ENCODE measurements at places on chromosomes 12 and 14.

DNA sequence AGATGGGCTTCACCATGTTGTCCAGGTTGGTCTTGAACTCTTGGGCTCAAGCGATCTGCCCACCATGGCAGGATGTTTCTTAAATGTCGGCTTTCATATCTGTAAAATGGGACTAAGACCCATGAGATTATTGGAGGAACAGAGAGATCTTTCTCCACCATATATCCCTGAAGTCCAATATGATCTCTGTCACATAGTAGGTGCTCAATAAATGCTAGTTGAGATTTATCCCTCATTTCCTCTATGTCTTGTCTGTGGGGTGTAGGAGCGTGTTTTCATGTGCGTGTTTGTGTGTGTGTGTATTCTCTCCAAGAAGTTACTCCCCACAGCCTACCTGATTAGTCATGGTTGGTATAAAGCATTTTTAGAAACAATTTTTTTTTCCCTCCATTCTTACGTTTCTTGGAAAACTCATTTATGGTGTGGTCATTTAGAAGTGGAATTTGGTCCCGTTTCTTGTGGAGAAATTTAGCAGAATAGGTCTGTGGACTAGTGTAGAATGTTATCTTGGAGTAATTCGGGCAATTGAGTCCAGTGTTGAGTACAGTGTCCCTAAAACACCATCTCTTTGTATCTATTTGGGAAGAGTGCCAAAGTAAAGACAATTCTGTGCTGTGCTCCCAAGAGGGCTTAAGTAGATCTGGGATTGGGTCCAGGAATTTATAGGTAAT is 4.3 kb downstream of the STRAP start:
- DNase-seq, result no peak

DNA sequence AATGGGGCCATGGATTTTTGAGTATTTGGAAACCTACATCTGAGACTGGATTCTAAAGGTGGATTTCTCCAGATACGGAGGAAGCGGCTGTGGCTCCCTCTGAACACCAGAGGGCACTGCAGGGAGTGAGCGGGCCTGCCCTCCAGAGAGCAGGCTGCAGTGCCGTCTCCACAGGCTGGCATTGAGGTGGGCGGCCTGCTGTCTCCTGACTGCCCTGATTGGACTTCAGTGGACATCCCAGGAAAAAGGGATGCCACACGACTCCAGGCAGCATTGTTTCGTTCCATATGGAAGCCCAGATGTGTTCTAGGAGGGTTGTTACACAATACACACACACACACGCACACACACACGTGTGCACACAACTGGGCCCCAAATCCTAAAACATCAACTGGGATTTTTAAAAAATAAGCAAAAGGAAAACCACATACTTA is 20.9 kb upstream of the ANO2 start:
- DNase-seq, result no peak

- DNase-seq, result no peak
These were observed 412.8 kb upstream of the TBX3 start for GRCh38 chr12:115096588-115097397.

DNA sequence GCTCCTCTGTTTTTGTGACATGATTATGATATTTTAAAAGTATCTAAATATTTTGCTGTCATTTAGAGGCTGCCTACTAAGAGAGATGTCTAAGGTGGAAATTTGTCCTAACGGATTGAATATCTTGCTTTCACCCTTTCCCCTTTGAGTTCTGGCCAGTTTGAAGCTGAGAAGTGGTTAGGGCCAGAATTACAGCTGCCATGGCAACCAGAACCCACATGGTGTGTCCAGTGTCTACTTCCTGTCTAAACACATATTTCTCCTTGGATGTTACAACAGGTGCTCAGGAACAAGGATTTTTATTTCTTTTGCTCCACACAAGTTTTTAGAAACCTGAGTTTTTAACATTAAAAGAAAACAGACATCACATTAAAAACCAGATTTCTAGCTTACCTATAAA is 335.1 kb upstream of the OR4E1 start:
- DNase-seq, result no peak

DNA sequence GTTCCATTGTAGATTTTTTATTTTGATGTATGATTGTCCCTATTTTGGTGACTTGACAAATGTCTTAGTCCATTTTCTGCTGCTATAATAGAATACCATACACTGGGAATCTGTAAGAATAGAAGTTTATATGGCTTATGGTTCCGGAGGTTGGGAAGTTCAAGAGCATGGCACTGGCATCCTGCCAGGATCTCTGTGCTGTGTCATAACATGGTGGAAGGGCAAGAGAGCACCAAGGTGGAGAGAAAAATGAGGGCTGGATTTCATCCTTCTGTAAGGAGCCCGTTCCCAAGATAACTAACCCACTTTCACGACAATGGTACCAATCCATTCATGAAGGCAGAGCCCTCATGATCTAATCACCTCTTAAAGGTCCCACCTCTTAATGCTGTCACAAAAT is 176.7 kb downstream of the TMEM132D start:
- no peak for DNase-seq

GRCh38 chr12:53744130-53744441 is 7.7 kb downstream of the CISTR start:
- no peak for DNase-seq

GRCh38 chr14:76104802-76105355 is 46.8 kb upstream of the GPATCH2L start:
- no peak for DNase-seq

DNA sequence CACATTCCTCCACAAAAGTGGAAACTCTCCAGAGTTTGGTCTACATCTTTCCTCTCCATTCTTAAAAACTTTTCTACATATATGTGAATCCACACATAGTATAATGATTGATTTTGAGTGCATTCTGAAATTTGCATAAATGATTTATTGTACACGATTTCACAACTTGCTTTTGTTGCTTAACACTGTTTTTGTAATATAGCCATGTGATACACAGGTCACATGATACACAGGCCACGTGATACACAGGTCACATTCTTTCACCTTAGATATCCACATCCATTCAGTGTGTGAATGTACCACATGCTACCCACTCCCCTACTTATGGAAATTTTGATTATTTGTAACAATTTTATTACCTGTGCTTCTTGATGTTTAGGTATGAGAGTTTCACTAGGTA is 319.1 kb downstream of the ZFP36L1 start:
- DNase-seq, result no peak

DNA sequence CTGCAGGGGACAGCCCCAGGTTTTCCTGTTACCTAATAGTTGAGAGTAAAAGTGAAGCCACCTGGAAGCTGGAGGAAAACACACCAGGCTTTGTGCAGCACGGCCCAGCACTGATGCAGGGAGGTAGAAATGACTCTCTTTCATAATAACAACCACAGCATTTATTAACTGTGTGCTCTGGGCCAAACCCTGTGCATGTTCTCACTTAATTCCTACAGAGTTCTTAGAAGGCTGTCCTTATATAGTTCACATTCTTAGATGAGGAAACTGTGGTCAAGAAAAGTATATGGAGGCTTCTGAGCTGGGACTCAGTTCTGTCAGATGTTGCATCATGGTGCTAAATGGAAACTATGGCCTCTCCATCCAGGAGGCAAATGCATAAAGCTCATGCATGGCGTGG is 100.0 kb downstream of the PAPOLA start:
- DNase-seq, result peak; percentile 12

DNA sequence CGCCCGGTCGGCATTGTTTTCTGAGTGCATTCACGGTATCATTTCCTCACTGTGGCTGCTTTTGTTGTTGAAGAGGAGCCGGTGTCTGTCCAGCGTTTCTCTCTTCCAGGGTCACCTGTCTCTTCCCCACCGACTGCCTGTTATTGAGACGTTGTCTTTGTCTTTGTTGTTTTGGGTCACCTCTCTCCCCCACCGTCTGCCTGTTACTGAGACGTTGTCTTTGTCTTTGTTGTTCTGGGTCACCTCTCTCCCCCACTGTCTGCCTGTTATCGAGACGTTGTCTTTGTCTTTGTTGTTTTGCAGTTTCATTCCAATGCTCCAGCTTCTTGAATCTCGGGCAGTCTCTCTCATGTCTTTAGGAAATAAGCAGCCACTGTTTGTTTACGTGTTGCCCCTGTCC is 69.9 kb downstream of the DDX51 start:
- DNase-seq, result no peak

DNA sequence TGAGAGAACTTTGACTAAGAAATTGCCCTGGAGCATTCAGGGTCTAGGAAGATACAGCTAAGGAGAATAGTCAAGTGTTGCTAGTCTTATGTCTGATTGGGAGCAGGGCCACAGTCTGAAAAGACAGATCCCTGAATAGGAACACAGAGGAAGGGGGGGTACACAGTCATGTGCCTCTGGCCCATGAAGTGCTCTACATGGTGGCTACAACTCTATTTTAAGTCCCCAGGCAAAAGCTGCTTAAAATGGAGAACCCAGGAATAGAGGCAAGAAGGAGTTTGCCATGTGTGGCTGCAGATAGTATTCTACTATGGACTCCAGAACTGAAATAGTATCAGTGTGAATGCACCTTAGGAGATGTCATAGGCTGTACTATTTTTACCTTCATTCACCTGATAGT is 118.0 kb upstream of the NPAS3 start:
- DNase-seq, result no peak

DNA sequence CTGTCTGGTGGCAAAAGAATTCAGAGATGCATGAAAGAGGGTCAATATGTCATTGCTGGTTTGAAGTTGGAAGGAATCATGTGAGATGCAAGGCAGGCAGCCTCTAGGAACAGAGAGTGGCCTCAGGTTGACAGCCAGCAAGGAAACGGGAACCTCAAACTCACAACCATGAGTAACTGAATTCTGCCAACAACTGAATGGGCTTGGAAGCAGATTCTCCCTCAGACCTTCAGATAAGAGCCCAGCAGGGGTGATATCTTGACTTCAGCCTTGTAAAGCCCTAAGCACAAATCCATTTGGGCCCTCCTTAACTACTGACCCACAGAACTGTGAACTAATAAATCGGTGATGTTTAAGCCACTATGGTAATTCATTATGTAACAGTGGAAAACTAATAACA is 35.8 kb downstream of the USP15 start:
- DNase-seq, result no peak

DNA sequence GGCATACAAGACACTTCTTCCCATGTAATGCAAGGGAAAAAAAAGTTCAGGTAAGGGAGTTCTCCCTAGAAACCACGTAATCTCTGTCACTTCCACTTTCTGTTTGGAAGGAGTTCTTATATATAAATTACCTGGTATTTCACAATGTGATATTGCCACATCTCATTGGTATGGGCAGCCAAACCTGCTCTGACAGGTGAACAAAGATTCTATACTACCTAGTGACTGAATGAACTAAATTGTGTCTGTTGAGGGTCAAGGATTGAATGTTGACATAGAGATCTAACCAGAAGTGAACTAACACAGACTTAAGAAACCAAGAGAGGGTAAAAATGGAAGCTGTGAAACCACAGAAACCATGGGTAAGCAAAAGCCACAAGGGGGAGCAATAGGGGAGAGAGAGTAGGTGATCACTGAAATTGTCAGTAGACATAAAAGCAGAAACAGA is 161.3 kb downstream of the RPL10L start:
- DNase-seq, result no peak

DNA sequence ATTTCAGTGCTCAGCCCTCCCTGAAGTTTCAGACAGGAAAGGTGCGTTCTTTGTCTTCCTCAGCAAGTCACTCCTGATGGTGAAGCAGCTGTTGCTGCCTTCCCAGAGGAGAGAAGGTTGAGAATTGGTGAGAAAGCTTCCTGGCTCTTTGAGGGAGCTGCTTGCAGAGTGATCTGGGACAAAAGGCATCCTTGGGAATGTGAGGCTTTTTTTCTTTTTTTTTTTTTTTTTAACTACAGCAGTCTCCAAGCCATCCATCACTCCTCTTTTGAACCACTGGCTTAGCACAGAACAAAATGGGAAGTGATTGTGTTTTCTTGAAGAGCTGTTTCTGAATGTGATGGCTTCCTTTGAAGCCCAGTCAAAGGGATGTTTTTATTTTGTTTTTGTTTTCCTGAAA is 120.4 kb upstream of the LRIG3 start:
- no peak for DNase-seq

GRCh38 chr12:100987552-100988521 is 193.3 kb downstream of the ANO4 start:
- peak; percentile 75 for DNase-seq

- no peak for DNase-seq
These were observed 2.2 kb downstream of the P3H3 start for GRCh38 chr12:6830286-6830890.

DNA sequence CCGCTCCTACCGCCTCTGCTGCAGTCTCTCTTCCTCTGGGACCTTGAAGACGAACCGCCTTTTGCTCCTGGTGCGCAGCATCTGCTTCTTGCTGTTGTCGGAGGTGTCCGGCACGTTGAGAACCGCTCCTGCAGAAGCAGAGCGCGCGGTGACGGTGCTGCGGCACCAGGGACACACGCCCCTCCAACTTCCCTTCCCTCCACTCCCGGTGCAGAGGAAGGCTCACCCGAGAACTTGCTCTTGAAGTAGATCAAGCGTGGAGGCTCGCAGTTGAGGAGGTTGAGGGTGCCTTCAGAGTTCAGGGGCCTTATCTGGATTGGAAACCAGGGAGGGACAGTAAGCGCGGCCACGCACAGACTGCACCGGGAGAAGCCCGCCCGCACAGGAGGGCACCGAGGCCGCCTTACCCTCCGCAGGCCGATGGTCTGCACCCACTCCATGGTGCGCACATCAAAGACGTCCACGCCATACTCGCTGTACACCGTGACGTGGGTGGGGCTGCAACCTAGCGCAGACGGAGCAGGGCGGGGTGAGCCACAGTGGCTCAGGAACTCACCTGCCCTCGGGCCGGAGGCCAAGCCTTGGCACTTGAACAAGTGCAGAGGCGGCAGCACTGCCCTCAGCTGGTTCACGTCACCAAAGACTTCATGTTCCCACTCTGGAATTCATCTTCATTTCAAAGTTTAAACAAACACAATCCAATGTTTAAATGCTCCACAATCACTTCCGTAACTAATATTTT is 17.5 kb downstream of the AMN start:
- DNase-seq, result no peak

DNA sequence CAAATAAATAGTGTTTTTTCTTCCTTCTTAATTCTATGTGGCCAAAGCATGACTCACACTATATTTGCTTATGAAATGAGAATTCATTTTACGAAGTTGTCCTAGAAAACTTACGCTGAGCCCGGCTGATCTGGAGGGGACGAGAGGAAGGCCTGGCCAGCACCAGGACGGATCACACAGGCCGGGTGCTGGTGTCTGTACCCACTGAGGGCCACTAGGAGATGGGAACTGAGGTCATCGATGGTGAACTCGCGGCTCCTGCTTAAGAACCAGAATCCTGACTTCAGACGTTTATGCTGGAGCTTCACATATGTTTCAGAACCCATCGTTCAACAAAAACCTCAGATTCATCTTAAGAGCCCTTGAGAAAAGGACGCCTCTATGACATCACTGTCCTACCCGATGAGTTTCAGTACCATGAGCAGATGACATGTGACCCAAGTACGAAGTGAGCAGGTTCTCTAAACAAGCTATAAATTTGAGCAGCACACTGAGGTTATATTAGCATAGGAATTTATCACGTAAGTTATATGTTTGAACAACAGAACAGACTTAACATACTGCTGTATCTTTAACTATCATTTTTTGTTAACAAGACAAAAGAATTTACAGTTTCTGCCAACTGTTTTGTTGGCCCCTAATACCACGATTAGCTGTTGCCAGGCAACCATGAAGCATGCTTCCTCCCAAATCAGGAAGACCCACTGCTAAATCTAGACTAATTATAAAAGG is 111.9 kb downstream of the FOXN3 start:
- no peak for DNase-seq

All from GF-D8 (cell line).